ENCODE measurements at places on chromosomes 13 and 19.

GRCh38 chr19:3572855-3573161 lies at the start of gene HMG20B:
Gene HMG20B, plus strand, starts transcription at chr19:3572944. Its CDS starts 366 bp downstream, at chr19:3573310.
- DNase-seq, result no peak

GRCh38 chr19:53600217-53600616 lies 31.6 kb upstream of the DPRX start:
- DNase-seq, result no peak

DNA sequence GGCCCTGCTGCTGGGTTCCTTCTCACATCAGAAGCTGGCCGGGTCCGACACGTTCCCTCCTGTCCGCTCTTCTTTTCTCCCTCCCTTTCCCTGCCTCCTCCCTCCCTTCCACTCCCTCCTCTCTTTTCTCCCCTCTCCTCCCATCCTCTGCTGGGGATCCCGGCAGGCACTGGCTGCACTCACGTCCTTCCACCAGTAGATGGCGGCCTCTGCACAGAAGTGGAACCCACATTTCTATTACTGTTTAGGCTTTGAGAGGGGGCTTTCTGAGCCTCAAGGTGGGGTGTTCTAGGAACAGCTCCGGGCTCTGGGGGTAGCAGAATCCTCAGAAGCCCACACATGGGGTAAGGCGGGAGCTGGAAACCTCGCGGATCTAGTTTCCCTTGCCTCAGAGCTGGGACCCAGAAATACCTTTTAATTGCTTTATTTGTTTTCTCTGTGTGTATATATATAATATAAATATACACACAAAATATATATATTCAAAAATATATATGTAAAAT lies 294.2 kb downstream of the ZNF536 start:
- DNase-seq, result peak; percentile 13

DNA sequence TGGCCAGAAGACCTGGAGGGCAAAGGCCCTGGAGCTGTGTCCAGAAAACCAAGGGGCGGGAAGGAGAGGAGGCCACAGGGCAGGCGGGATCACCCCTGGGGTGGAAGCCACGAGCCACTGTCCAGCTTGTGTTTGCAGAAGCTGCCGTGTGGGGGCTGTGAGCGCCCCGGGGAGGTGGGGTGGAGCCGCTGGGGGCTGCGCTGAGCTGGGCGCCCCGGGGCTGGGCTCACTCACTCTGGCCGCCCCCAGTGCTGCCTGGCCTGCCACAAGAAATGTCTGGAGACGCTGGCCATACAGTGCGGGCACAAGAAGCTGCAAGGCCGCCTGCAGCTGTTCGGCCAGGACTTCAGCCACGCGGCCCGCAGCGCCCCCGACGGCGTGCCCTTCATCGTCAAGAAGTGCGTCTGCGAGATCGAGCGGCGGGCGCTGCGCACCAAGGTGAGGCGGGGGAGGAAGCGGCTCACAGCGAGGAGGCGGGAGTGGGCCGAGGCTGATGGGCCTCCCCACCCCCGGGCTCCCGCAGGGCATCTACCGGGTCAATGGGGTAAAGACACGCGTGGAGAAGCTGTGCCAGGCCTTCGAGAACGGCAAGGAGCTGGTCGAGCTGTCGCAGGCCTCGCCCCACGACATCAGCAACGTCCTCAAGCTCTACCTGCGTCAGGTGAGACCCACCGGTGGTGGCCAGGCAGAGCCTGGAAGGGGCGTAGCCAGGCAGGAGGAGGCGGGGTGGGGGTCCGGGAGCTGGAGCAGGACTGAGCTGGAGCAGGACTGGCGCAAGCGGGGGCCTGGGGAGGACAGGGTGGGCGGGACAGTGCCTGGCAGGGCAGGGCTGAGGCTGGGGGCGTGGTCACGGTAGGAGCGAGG lies 13.6 kb downstream of the POLR2E start:
- DNase-seq, result no peak

GRCh38 chr13:20570517-20570916 lies 3.6 kb downstream of the IFT88 start:
- no peak for DNase-seq
